ENCODE measurements at places on chromosomes 3 and 15. TPM values are rescaled to one million over a fixed set of nuclear protein-coding genes. Genes with fewer than 3 reads are reported as not detected.

Gene DGKG
- 2.2 TPM for total RNA-seq

Gene GPR62
- total RNA-seq, result 0.41 TPM

Gene CPN2
- not detected for total RNA-seq

Gene CSPG4
- 246 TPM for total RNA-seq

Gene ALS2CL
- total RNA-seq, result 39.8 TPM

DNA sequence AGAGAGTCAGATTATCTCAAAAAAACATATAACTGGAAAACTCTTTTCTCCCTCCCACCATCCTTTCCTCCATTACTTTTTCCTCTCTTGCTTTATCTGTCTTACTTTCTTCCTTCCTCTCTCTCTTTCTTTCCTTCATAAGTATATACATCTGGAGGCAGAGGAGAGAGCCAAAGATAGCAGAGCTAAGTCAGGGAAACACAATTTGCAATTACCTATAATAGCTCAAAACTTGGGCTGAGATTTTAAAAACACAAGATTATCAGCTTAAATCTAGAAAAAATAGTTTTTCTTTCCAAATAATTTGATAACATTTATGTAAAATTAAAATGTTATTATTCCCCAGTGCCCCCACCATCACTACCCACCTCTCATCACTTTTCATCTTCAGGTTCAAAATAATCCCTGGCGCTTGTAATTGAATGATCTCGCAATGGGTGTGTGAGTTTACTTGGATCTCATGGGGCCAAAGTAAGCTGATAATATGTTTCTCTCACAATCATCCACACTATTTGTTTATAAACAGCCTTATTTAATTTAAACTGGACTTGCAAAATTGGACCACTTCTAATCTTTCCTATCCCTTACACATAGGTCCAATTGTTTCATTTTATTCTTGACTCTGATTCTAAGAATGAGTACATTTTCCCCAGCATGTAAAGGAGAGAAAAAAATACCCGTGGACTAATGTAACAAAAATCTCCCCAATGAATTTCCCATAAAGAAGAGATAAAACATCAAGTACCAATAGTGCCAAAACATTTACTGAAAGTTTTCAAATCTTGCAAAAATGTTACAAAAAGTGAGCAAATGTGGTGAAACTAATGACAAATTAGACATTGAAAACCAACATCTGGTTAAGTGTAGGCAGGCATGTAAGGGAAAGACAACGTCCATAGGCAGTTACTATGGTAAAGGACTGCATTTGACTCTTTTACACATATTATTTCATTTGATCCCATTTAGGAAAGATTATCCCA lies 236.9 kb downstream of the DTWD1 start:
- DNase-seq, result no peak

GRCh38 chr3:28947061-28947460 lies 333.8 kb upstream of the RBMS3 start:
- no peak for DNase-seq

GRCh38 chr3:54939557-54940300 lies 11.9 kb upstream of the LRTM1 start:
- DNase-seq, result no peak

- no peak for DNase-seq
These were observed 91.3 kb downstream of the PCSK6 start for GRCh38 chr15:101398247-101398646.

- no peak for DNase-seq
These were observed 410.0 kb downstream of the DIPK2A start for GRCh38 chr3:144381607-144382006.

DNA sequence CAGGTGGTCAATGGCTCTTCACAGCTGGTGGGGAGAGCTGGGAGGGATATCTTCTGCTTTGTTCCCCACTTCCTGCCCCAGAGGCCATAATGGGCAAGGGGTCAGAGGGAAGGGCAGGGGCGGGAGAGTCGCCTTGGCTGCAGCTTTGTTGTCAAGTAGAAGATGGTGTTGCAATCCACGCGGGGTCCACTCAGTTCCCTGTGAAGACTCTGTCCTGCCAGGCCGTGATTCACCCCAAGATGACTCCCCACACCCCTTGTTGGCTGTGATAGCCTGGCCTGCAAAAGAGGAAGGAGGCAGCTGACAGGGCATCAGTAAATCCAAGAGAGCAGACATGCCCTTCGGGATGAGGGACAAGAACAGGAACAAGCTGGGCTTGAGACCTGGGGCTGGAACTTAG lies 6.9 kb downstream of the GALNT15 start:
- DNase-seq, result no peak

GRCh38 chr3:56467108-56467507 lies 1.2 kb downstream of the ERC2 start:
- peak; percentile 92 for DNase-seq

- peak; percentile 62 for DNase-seq
These were observed 93.2 kb downstream of the CMSS1 start for GRCh38 chr3:99910752-99911290.

DNA sequence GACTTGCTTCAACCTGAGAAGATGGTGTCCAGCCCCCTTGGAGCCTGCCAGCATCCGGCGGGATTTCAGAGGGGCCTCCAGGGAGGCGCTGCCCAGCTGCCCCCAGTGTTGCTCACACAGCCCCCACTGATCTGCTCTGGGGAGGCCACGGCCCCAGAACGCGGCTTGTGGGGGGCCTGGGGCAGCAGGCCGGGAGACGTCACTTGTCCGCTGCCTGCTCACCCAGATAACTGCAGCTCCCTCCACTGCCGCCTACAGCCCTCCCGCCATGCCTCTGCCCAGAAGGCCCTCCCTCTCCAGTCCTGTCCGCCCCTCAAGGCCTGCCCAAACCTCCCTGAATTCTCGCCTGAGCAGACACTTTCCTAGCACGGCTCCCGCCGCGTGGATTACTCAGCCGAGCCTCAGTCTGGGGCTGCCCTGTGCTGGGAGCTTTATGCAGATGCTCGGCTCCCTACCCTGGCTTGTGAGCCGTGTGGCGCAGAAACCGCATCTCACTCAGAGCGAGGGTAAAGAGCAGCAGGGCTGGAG lies 17.2 kb upstream of the ADIPOQ start:
- peak; percentile 23 for DNase-seq

DNA sequence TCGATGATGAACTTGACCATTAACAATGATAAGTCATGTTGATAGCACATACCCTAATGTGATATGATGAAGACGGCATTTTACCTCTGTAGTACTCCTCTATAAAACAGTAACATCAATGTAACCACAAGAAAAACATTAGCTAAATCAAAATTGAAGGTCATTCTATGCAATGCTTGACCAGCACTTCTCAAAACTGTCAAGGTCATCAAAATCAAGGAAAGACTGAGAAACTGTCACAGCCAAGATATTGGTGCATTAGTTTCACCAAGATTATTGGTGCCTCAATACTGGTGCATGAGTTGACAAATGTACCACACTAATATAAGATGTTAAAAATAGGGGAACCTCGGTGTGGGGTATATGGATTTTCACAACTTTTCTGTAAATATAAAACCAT lies 251.1 kb upstream of the CNTN4 start:
- no peak for DNase-seq

DNA sequence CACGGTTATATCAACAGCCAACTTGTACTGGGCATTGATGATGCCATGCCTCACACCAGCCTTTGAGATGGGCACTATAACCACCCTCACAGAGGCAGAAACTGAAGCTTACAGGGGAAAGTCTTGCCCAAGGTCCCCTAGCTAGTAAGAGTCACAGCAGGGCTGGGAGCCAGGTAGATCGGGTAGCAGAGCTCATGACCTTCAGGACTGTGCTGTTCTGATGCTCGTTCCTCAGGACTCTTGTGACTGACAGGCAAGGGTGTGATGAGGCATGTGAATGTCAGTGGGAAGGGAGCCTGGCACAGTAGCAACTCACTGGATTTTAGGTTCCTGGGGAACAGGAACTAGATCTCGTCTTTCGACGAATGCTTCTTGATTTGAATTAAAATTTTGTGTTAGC lies 65.7 kb downstream of the RLBP1 start:
- DNase-seq, result no peak

DNA sequence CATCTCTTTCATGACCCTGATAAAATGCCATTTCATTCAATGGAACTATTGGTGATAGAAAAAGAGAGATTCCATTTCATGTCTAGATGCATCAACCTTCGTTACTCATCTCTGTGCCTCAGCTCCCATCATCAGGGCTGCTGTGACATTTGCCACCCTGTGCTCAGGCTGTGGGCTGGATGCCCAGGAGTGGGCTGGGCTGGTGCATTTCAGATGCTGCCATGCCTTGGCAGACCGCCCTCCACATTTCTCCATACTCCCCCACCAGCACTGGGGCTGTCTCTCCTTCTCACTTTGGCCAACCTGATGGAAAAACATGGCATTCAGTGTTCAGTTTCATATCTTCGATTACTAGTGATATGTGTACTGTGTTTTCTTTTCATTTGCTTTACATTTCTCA lies 59.1 kb downstream of the DNASE1L3 start:
- DNase-seq, result peak; percentile 64

DNA sequence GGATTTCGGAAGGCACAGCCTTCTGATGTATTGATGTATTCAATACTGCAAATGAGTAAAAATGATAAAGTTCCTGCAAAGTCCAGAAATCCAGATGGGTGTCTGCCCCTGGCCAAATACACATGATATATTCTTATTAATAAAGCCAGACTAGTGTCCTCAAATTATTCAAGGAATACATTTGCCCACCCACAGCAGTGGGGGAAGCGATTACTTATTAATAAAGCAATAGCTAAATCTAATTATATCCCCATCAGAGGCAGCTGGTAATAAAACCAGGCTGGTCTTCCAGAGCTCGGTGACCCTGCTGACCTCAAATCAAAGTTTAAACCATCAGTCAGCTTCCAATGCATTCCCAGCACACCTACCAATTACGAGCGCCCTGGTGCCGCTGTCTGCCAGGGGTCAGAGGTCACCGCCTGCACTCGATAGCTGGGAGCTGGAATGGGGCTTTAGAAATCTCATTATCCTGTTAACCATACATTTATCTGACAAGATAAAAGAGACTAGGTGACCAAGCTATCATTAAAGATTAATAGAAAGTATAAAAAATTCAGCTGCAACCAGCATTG lies 330.3 kb downstream of the UACA start:
- DNase-seq, result no peak

- no peak for DNase-seq
These were observed 138.4 kb downstream of the TNIK start for GRCh38 chr3:171321559-171322360.
